ENCODE measurements at places on chromosomes 16 and 17.
A peak's percentile ranks its signal among the peaks of the same experiment; 100 is the strongest.

DNA sequence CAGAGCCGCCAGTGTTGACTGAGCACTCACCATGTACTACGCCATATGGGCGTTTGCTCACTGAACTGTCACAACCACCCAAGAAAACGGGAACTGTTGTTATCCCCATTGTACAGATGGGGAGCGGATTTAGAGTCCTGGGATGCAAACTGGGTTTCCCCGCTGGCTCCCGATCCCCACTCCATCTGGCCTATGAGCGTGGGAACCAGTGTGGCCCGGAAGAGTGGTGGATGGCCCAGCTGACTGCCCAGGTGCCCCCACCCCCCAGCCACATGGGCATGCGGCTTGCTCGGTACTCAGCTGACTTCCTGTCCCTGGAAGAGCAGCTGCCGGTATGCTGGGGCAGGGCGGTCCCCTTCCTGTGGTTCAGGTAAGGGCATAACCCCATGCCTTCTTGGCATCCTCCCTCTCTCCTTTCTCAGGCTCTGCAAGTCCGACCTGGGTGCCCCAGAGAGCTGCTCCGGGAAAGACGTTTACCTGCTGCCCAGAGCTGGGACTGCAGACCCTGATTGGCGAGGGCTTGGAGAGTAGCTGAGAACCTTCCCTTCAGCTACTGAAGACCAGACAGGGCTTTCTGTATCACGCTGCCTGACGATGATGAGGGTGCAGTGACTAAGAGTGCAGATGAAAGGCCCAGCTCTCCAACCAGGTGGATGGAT, 16.2 kb downstream of the SOCS3 start:
- DNase-seq, result peak; percentile 92

DNA sequence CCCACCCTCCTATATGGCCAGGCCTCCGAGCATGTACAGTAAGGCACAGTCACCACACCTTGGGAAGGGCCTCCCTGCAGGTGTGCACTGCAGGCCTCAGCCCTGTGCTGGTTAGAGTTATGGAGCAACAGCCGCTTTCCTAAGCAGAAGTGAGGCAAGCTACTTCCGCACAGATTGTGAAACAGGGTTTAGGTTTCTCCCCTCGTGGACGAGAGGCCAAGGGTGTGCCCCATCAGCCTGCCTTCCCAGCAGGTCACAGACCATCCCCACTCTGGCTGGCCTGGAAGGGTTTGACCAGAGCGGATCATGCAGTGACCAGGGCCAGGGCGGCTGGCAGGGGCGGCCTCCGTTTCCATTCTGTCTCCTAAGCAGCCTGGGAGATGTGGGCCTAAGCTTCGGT, 4.7 kb downstream of the MSRB1 start:
- no peak for DNase-seq

DNA sequence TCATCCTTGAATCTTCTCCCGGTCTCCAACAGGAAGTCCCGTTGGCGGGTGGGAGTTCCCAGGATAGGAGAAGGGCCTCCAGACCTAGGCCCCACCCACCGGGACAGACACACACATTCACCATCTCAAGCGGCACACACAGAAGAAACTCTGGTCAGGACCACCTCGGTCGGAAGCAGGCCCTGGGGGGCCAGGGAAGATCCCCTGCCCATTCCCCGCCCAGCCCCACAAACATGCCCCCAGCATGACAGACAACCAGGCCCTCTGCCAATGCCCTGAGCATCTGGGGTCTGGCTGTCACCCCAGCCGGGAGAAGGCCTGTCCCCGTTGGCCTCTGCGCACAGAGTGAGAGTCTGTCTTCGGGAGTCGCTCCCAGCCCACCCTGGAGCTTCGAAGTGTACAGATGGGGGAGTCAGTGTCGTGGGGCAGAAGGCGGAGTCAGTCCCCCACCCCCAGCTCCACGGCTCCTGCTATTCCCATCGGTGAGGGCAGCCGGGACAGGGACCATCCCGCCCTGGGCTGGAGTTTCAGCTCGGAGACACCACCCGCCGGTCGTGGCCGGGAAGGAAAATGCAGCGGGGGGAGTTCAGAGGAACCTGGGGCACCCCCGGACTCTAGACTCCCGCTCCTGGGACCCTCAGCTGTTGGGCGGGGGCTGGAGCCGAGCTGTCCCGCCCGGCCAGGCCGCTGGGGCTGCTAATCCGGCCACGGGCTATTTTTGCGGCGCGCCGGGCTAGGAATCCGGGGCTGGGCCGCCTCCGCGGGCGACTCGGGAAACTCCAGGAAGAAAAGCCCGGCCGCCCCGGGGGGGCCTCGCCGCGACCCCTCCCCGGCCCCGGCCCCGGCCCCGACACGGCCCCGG, 660 bp downstream of the RHBDF1 start:
- no peak for DNase-seq

GRCh38 chr17:77356690-77357201, 216.0 kb downstream of the SEC14L1 start:
- DNase-seq, result no peak

DNA sequence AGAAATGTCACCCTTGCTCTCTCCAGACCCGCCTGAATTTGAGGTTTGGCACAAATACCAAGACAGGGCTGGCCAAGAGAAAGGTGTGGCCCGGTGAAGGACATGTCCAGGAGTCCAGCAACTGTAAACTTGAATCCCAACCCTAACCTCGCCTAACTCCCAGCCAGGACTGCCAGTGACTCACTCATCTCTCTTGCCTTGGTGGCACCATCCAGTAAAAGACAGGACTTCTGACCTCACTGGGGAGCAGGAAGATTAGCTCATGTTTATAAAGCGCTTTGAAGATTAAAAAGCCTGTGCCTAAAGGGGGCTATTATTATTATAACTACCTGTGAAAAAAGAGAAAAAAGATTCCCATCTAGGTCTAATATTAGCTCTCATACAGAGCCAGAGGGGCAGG, 335.3 kb downstream of the SOX9 start:
- no peak for DNase-seq

- no peak for DNase-seq
Measured at GRCh38 chr17:73984941-73985340, 218.5 kb upstream of the RPL38 start.

GRCh38 chr16:47493381-47494337, 32.5 kb downstream of the PHKB start:
- DNase-seq, result peak; percentile 24

- DNase-seq, result no peak
Measured at GRCh38 chr16:87895641-87896141, 26.4 kb upstream of the SLC7A5 start.

DNA sequence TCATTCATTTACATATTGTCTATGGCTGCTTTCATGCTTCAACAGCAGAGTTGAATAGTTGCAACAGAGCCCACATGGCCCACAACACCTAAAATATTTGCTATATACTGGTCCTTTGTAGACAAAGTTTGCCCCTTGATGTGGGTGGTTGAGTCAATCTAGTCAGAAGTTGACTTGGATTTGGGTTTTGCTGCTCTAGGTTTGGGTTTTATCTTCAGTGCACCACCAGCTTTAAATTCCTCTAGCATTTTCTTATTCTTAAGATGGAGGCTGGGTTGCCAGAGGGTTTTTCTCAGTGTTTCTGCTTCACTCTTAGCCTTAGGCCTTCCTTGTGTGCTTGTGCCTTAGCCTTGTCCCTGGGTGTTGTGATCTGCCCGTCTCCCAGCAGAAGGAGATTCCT, 51.0 kb downstream of the CCDC182 start:
- no peak for DNase-seq

DNA sequence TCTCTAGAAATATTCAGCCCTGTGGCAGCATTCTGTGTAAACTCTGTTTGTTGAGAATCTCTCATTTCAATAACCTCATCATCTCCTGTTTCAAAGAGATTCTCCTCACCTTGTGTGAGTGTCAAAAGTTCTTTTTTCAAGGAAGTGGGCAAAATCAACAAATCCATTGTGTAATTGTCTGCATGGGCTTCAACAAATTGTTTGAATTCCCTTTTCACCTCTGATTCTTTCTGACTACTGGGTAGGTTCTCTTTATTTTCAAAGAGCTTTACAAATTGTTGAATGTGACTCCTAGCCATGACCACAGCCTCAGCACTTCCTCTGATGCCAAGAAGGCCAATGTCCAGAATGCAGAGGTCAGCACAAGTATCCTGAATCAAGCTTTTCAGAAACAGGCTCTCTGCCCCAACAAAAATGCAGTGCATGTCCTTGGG, 48.0 kb downstream of the N4BP1 start:
- DNase-seq, result no peak

DNA sequence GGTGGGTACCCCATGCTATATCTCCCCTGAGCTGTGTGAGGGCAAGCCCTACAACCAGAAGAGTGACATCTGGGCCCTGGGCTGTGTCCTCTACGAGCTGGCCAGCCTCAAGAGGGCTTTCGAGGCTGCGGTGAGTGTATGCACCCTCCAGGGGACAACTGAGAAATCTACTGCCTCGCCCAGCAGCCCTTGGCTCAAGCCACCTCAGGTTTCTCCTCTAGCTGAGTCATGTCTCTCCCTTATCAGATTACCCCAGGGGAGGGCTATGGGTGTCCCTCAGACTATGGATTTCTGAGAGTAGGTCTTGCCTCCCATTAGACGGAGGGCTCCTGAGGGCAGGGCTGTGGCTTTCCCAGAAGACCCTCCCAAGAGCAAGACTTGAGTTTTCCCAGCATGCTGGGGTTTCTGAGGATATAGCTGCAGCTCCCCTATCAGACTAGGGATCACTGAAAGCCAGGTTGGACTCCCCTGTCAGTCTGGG, 6.7 kb downstream of the NEK8 start:
- DNase-seq, result no peak

DNA sequence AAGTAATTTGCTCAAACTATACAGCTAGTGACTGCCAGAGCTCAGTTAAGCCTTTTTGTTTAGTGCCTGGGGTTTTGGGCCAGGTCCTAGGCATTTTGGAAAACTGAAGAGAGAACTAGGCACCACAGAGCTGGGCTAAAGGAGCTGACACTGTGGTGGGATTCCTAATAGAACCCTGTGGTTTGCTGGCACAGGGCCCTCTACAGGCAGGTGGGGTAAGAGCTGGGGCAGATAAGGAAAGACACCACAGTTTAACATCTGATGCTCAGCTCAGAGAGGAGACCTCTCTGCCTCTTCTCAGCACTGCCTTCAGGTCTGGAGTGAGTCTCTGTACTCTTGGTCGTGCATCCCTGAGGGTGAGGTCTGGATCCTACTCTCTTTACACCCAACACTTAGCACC, 121.2 kb downstream of the SNX11 start:
- DNase-seq, result no peak

DNA sequence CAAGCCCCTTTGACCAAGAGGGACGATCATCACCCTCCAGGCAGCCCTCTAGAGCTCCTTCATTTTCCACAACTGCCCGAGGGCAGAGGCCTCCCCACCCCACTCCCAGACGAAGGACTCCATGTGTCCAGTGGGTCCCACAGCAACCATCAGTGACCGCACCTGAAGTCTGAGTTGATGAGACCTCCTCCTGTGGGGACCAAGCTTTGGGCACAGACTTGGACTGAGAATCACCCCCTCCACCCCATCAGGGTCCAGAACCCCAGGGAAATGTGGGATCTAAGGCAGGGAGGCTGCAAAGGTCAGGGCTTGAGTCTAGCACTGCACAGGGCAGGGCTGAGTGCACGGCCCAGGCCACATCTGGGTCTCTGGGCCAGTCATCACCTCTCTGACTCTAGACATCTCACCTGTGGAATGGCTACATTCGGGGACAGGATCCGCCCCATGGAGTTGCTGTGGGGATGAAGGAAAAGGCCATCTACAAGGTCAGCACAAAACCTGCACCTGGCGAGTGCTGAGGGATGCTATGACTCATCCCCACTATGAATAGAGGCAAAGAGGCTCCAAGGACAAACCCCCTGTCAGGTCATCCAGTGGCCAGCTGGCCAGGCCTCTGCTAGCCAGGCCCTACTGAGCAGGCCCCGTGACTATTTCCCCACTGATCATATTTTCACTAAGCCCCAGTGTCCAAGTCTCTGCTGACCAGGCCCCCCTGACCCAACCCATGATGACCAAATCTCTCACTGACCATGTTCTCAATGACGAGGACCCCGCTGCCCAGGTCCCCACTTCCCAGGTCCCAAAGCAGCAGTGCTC, 38.4 kb downstream of the TNFRSF13B start:
- peak; percentile 31 for DNase-seq

GRCh38 chr17:61015966-61016365, 338.3 kb downstream of the BCAS3 start:
- DNase-seq, result no peak

- no peak for DNase-seq
Measured at GRCh38 chr17:70183508-70183907, 14.2 kb downstream of the KCNJ2 start.

DNA sequence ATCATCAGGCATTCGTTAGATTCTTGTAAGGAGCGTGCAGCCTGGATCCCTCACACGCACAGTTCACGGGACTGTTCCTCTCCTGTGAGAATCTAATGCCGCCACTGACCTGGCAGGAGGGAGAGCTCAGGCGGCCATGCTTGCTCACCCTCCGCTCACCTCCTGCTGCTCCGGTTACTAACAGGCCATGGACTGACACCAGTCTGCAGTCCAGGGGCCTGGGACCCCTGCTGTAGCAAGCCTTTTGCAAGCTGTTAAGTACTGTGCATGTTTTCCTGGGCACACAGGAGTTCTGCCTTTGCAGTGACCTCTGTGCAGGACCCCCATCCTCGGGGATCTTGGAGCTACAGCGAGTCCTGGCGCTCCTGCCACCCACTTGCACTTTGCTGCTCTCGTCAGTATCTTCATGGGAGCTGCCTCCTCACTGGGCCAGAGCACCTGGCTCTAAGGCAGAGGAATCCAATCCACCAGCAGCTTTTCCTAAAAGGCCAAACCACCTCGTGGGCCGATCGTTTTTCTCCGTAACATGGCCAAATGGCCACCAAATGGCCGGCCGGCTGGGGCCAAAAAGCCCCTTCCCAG, 230.6 kb downstream of the FOXL1 start:
- DNase-seq, result no peak

GRCh38 chr16:80932708-80933095, 74.0 kb downstream of the CMC2 start:
- DNase-seq, result no peak

- peak; percentile 70 for DNase-seq
Measured at GRCh38 chr16:49158029-49158642, 123.5 kb downstream of the CBLN1 start.

GRCh38 chr17:39916918-39917317, 1.5 kb downstream of the GSDMB start:
- DNase-seq, result no peak

DNA sequence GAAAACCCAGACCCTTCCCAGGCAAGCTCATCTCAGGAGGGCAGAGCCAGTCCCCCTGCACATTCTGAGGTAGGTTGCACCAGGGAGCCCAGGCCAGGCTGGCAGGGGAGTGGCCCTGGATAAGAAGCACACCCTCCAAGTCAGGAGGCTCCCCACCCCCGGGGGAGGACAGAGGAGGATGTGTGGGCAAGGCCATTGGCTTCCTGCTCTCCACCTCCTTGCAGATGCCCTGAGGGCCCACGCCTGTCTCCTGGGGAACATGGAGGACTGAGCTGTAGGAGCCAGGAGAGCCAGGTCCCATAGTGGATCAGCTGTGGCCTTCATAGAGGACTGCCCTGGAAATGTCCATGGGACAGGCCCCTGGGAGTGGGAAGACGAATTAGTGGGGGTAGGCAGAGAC, 126.7 kb downstream of the IRF8 start:
- DNase-seq, result no peak
